HuH-7 (cell line): ENCODE measurements at places on chromosomes 7 and 10.

- peak; percentile 75 for DNase-seq
Observed at GRCh38 chr10:44978570-44979280, at the start of gene DEPP1. TSS of gene DEPP1 (minus strand) at chr10:44978809. CDS start at chr10:44978030, 779 bp downstream.

DNA sequence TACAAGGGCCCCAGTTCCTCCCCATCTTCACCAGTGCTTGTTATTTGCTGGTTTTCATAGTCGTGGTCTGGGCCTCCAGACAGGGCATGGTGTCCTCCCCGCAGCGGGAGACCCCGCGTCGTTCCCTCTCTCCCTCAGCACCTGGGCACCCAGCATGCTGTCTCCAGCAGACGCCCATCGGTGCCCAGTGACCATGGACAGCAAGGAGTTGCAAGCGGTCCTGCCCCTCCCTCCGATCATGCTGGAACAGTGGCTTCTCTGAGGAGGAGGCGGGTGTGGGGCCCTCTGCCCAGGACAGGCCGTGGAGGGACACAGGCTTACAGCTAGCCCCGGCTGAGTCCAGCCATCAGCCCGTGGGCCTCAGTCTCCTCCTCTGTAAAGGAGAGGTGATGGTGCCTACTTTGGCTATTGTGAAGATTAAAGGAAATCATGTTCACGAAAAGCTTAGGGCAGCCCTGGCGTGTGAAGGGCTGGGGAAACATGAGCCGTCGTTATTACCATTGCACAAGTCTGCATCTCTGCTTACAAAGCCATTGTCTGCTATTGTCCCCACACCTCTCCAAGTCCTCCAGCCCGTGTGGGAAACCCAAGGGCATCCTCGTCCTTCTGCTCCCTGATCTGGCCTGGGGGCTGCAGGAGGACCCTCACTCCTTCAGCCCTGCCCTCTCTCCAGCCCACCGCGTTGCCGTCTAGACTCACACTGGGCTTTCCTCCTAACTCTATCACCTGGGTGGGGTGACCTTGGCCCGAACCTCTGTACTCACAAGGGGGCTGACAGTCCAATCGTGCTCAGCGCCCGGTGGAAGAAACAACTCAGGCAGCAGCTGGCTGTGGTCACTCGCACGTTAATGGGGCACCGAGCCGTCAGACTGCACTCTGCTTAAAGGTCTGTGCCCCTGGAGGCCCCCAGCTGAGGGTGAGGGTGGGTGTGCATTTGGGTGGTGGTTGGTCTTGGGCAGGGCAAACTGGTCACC lies 29.9 kb downstream of the EN2 start:
- no peak for DNase-seq

- no peak for DNase-seq
Observed at GRCh38 chr7:24705461-24705954, 51.8 kb downstream of the GSDME start.

- DNase-seq = no peak
Observed at GRCh38 chr10:37067576-37067975, 57.8 kb upstream of the ANKRD30A start.

DNA sequence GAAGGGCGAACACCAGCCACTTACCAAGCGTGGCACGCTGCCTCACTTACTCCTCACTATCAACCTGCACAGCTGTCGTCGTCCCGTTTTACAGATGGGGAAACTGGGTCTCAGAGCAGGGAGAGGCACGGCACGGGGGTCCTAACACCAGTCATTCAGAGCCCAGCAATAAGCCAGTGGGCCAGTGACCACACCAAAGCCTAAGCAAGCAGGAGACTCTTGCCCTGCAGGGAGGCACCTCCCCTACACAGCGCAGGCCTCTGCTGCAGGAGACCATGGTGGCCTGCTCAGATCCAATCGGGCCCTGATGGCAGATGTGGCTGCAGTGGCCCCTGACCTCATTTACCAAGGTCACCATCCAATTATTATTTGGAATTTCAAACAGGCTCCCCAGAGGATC lies 4.8 kb downstream of the SLIT1 start:
- DNase-seq = no peak

- DNase-seq = no peak
Observed at GRCh38 chr7:27940341-27940740, 200.4 kb downstream of the TAX1BP1 start.

- DNase-seq = no peak
Observed at GRCh38 chr10:116170815-116171250, 102.2 kb downstream of the GFRA1 start.

- DNase-seq = no peak
Observed at GRCh38 chr10:72887043-72887442, 6.5 kb upstream of the OIT3 start.

DNA sequence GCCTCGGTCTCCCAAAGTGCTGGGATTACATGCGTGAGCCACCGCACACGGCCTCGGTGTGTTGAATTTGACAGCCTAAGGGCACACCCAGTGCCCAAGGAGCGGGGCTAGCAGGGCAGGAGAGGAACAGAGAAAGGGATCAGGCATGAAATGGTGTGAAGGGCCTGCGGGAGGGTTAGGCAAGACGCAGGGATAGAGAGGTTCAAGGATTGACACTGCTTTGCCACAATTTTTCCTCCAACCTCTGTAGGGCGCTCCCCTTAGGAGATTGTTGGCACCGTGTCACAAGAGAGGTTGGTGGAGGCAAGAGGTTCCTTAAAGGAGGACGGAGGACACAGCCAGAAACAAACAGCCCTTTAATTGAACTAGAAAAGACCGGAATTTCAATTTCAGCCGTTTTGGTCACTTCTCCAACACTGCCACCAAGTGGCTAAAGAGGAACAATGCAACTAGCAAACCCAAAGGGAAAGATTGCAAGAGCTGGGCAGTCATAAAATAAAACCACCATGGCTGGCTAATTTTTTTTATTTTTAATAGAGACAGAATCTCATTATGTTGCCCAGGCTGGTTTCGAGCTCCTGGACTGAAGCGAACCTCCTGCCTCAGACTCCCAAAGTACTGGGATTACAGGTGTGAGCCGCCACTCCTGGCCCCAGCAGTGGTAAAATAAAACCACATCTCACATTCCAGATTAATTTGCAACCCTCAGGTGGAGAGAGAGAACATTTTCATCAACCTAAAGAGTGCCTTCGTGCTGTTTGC lies 6.9 kb upstream of the CREB3L2 start:
- DNase-seq = peak; percentile 38
